LHCN-M2 (cell line): ENCODE measurements at places on chromosomes 7 and 10.

DNA sequence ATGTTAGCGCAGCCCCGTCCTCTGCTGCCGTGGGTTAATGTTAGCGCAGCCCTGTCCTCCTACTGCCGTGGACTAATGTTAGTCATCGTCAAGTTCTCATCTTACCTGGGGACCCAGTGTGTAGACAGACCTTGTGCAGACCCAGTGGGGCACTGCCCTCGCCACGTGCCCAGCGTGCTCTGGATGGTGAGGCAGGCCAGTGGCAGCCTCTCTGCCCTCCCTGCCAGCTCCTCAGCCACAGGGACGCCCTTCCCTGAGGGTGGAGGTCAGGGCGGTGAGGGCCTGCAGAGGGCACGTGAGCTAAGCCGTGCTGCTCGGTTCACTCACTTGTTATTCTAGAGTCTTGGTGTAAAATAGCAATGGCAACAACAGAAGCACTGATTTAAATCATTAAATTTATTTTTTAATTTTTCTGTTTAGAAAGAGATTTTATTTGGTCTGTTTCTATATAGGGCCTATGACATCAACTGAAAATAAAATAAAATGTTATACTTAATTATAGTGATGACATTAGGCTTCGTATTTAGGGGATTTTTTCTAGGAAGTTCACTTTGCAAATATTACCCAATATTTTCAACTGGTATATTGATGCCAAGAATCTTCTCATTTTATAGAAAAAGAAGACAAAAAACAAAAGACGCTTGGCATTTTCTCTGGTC is 48.4 kb downstream of the NKX6-2 start:
- DNase-seq = no peak

- DNase-seq = no peak
Observed at GRCh38 chr7:121957626-121958025, 84.7 kb downstream of the PTPRZ1 start.

GRCh38 chr7:25851332-25852210 is 300.4 kb upstream of the NFE2L3 start:
- DNase-seq = peak; percentile 82

GRCh38 chr10:22333975-22334282 is 11.4 kb upstream of the SPAG6 start:
- no peak for DNase-seq

DNA sequence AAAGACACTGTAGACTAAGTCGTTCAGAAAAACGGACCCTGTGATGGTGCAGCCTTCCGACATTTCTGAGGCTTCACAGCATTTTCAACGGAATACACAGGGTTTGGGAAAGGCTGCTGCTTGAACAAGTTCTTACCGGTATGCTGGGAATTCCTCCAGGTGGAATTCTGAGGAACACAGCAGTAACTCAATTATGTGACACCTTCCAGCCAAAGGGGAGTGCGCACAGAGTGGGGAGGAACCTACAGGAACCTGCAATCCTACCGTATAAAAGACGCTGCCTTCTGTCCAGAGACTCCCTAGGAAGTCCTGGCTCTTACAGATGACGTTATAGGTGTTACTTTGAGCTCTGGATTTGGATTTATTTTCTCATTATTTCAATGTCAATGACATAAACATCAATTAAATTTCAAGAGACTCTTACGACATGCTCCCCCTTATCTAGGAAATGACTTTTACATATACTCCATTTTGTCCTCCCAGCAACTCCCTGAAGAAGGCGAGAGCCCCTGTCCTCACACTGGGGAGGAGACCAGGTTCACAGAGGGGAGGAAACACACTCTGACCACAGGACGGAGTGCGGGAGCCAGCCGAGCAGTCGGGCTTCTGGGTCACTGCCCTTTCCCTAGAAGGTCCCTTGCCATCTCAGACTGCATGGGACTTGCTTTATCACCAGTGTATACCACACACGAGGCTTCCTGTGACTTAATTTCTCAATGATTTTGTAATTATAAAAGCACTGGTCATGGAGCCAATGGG is 27.9 kb downstream of the VIPR2 start:
- DNase-seq = no peak

DNA sequence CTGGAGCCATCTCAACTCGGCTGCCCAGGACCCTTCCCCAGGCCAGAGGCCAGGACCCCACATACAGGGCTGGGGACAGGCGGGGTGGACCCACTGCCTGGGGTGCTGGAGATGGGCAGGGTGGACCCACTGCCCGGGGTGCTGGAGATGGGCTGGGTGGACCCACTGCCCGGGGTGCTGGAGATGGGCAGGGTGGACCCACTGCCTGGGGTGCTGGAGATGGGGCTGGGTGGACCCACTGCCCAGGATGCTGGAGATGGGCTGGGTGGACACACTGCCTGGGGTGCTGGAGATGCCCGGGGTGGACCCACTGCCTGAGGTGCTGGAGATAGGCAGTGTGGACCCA is 32.4 kb upstream of the FOXL3 start:
- no peak for DNase-seq

- DNase-seq = no peak
Observed at GRCh38 chr7:127766831-127767459, 115.0 kb downstream of the SND1 start.

- peak; percentile 88 for DNase-seq
Observed at GRCh38 chr10:97596101-97597082, 6.9 kb downstream of the C10orf62 start.

GRCh38 chr10:59135275-59135674 is 41.2 kb upstream of the PHYHIPL start:
- no peak for DNase-seq

- no peak for DNase-seq
Observed at GRCh38 chr10:30752481-30752881, 122.9 kb upstream of the LYZL2 start.

GRCh38 chr7:39240864-39241263 is 263.2 kb downstream of the POU6F2 start:
- DNase-seq = peak; percentile 26
